Liver (tissue), 10 donors: ENCODE measurements at places on chromosomes 2 and 18.

GRCh38 chr2:127664065-127664894 lies 11.1 kb downstream of the LIMS2 start:
- DNase-seq: no peak

DNA sequence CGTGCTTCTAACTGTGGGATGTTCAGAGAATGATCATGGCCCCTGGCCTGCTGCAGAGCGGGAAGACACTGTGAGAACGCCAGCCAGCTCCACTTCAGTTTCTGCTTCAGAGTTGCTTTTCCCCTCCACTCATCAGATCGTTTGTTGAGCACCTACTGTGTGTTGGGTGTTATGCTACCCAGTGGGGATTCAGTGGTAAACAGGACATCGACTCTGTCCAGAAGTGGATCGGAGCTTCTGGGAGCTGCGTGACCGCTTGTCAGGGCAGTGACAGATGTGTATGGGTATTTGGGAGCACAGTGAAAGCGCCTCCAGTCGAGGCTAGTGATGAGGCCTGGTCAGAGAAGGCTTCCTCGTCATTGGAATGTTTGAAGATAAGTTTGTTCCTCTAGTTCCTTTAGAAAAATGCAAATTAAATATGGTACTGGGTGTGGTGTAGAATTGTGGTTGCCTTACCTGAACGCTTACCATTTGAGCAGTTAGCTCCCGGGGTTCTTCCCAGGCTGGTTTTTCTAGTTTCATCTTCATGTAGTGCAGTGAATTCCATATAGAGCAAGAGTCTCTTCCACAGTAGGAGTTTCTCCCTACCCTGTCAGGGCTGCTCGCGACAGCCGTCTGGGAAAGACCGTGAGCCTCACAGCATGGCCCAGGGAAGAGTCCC lies 2.8 kb downstream of the RAB12 start:
- DNase-seq: no peak

DNA sequence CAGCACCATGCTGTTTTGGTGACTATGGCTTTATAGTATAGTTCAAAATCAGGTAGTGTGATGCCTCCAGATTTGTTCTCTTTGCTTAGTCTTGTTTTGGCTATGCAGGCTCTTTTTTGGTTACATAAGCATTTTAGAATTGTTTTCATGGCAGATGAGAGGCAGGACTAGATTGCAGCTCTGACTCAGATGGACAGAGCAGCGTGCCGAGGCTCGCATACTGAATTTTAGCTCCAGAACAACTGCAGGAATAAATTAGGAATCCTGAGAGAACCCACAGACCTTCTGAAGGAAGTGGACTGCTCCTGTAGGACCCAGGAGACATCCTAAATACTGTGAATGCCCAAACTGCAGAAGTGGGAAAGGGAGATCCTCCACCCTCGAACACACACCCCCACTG lies 141.6 kb downstream of the NETO1 start:
- no peak for DNase-seq

- no peak for DNase-seq
Measured at GRCh38 chr2:173149491-173149890, 73.8 kb downstream of the MAP3K20 start.

DNA sequence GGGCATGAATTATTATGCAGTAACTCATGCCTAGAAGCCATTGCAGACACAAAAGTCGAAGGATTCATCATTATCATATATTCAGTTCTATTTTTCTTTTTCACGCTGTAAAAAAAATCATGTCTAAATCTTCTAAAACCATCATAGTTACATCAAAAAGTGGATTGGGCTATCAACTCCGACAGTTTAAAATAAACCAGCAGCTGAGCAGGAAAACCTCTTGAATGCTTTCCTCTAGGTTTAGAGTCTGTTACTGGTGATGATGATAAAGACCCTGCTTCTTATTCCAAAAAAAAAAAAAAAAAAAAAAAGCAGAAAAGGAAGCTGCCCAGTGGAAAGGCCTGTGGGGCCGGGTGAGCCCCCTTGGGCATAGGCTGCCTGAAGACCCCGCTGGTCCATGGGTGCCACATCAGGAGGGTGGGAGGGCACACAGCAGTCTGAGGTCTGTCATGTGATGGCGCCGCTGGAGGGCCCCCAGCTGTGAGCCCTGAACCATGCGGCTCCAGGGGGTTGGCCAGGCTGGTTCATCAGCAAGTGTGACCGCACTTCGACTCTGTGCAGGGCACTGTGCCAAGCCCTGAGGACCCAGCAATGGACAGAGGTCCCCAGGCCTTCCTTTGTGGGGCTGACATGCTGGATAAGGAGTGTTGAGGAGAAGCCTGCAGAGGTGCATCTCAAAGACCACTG lies 199.6 kb downstream of the EIPR1 start:
- no peak for DNase-seq

GRCh38 chr2:171921970-171922229 lies 361 bp upstream of the HAT1 start:
- no peak for DNase-seq

DNA sequence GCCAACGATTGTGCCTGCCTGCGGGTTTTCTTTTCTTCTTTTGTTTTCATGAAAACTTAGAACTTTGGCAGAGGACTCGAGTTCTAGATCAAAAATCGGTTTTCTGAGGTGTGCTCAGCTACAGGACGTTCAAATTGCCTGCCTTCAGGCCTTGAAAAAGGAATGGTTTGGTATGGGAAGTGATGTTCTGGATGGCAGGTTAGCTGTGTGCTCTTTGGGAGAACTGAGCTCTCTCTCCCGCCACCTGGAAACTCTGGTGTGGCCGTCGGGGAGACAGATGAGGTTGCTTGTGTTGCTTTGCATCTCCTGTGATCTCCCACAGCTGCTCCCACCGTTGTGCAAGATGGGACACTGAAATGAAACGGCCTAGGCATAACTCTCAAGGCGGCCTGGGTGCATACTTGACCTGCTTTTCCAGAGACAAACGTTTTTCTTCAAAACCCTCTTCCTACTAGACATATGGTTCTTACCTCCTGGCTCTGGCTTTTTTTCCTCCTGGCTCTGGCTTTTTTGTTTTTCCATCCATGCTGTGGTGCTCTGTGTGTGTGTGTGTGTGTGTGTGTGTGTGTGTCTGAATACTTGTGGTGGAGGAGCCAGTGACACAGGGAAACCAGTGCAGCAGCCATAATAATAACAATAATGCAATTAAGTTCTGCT lies 2.0 kb downstream of the FMNL2 start:
- no peak for DNase-seq

GRCh38 chr2:150732491-150732890 lies 245.0 kb upstream of the RND3 start:
- DNase-seq: no peak

- DNase-seq: no peak
Measured at GRCh38 chr2:176148751-176149421, 2.5 kb upstream of the HOXD4 start.

GRCh38 chr18:32773382-32773712 lies 524 bp upstream of the KLHL14 start:
- DNase-seq: no peak
